ENCODE measurements at places on chromosomes 6 and 20.

DNA sequence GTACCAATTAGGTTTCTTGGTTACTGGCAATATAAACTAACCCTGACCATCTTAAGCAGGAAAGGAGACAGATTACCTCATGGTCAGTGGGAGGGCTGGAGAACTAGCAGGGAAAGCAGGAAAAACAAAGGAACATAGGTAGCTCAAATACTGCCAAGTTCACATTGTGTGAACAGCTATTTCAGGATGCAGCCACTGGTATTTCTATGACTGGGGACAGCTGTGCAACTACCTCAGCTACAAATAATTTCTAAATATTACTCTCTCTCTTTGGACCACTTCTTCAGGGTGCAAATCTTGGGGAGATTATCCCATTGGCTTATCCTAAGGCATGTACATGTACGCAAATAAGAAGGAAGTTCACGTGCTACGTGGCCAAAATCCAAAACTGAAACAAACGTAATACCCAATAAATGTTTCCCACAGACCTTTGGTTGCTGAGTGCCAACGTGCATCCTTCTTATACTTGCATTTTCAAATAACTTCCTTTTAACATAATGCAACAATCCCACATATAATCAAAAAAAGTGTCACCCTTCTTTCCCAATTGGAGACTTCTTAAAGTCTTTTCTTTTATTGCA lies 180.9 kb downstream of the PHF3 start:
- DNase-seq: no peak

DNA sequence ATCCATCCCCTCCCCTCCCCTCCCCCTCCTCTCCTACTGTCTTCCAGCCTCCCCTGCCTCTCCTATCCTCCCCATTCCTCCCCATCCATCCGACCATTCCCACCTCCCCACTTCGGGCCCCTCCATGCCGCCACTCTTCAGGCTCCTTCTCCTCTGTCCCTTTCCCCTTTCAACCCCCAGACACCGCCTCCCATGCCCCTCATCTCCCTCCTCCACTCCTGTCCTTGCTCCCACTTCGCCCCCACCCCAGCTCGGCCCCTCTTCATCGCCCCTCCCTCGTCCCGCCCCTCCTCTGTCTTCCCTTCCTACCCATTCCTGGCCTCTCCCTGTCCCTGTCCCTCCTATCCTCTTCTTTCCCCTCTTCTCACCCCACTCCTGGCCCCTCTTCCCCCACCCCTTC lies 554 bp upstream of the CST3 start:
- no peak for DNase-seq

DNA sequence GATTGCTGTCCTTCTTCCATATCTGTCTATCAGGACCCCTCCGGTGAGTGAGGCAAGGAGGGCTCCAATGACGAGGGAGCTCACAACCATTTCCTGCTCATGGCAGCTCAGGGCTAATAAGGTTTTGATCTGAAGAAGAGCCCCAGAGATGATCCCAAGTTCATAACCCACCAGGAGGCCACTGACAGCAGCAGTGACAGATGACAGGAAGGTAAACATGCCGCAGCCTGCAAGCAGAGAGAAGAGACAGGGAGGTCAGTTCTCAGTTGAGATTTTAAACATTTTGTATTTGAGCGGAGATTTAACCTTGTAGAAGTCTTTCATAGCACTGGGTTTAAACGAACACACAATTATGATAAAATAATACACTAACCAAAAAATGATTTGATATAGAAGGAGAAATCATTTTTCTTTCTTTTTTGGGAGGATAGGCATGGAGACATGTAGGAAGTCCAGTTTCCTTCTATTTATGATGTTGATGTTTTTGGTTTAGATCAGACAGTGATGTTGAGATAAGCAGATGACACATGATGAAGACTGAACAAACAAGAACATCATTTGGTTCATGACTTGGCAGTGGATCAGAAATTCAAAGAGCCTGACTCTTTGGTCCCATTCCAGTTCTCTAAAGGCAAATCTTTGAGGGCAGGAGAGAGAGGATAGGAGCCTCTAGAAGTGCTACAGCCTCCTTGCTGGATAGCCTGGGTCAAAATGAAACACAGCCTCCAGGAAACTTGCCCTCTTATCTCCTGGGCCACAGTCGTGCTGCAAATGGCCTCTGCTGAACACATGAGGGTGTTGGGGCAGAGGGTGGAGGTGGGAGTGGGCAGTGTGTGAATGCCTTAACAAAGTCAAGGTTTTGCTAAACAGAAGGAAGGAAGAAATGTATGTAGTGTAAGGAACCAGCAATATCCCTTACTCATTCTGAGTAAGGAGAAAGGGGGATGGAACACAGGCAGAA lies 22.6 kb downstream of the SLC2A12 start:
- no peak for DNase-seq

- DNase-seq: no peak
These were observed 100.3 kb downstream of the ZNF217 start for GRCh38 chr20:53493311-53493857.

GRCh38 chr20:18513208-18513607 lies 5.5 kb downstream of the SEC23B start:
- DNase-seq: no peak

GRCh38 chr20:37430778-37431460 lies 85.0 kb downstream of the SRC start:
- no peak for DNase-seq
